ENCODE measurements at places on chromosomes 16 and 17.

DNA sequence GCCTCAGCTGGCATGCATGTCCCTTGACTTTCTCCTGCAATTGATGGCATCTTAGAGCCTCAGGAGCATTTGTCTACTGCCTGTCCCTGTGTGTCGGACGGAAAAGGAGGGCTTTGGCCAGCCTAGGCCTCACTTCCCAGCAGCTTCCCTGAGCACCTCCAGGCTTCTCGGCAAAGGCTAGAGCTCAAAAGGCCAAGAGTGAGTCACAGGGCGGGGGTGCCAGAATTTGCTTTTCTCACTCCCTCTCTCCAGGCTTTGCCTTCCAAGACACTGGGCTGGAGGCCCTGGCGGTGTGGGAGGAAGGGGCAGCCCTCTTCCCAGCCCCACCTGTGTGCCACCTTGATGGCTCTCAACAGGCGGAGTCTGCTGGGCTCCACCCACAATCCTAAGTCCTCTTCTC, 107.3 kb upstream of the MAF start:
- no peak for DNase-seq

DNA sequence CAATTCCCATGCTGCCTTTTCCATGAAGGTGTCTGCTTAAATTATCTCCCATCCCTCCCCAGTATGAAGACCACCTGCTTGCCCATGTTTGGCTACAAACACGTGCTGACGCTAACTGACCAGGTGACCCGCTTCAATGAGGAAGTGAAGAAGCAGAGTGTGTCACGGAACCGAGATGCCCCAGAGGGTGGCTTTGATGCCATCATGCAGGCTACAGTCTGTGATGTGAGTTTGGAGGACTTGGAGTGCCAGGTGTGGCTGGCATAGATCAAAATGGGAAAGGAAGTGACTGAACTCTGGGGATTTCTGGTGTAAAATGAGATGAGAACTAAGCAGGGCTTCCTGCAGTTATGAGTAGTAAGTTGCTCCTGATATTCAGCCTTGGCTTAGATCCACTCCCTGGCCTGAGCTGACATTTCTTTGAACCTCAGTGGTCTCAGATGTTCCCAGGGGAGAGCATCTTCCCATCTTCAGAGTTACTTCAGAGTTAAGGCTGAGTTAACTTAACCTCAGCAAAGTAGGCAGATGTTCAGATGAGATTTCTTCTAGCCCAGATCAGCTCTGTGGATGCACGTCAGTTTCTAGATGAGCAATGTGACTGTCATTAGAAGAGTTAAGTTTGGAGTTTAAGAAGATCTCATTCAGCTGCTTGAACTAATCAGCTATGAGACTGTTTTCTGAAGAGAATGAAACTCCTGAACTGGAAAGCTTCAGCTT, 32.7 kb downstream of the ITGB3 start:
- DNase-seq = no peak

- DNase-seq = peak; percentile 66
These were observed 23.2 kb downstream of the MXRA7 start for GRCh38 chr17:76687298-76688164.

DNA sequence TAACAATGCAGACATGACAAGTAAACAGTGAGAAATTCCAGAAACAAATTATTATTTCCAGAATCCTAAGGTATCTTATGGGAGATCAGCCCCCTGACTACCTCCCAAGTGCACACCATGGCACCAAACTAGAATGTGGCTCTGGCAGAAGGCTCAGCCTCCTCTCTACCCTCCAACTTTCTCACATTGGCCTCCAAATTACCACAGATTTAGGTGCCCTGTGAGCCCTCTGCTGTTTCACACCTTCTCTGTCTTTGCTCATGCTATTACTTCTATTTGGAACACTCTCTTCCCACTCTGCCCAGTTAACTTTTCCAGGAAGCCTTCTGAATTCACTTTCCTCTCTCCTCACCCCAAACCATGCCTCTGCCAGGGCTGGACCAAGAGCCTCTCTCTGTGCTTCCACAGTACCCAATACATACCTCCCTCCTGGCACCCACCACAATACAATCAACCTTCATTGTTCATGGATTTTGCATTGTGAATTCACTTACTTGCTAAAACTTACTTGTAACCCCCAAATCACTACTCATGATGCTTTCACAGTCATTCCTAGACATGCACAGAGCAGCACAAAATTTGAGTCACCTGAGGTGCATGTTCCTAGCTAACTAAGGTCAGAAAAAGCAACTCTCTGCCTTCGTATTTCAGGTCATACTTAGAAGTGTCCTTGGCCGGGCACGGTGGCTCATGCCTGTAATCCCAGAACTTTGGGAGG, 31.4 kb downstream of the SMG6 start:
- no peak for DNase-seq

DNA sequence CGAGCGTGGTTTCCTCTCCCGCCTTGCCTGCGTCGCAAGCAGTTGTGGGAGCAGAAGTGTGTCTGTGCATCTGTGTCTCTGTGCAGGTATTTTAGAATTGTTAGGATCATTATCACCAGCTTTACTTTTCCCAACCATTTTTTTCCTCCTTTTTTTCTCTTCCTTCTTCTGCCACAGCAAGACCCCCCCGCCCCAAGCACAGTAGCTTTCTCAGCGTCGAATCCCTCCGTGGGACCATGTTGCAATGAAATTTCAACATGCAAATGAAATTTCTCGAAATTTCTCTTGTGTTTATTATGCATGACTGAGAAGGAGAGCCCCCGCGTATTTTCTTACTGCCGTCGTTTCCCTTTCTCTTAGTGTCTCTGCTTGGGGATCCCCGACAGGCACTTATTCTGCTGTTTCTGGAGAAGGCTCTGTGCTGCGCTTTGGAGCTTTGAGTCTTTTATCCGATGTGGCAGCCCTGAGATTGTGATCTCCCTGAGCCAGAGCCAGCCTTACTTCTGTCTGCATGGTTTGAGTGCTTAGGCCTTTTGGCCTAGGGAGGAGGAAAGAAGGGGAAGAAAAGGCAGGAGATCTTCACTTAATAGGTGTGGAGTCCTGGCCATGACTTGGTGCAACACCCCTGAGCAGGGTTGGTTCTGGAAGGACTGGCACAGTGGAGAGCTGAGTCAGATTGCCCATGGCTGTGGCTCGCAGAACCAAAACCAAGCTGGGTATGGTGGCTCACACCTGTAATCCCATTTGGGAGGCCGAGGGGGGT, 5.0 kb downstream of the ARMC7 start:
- no peak for DNase-seq

DNA sequence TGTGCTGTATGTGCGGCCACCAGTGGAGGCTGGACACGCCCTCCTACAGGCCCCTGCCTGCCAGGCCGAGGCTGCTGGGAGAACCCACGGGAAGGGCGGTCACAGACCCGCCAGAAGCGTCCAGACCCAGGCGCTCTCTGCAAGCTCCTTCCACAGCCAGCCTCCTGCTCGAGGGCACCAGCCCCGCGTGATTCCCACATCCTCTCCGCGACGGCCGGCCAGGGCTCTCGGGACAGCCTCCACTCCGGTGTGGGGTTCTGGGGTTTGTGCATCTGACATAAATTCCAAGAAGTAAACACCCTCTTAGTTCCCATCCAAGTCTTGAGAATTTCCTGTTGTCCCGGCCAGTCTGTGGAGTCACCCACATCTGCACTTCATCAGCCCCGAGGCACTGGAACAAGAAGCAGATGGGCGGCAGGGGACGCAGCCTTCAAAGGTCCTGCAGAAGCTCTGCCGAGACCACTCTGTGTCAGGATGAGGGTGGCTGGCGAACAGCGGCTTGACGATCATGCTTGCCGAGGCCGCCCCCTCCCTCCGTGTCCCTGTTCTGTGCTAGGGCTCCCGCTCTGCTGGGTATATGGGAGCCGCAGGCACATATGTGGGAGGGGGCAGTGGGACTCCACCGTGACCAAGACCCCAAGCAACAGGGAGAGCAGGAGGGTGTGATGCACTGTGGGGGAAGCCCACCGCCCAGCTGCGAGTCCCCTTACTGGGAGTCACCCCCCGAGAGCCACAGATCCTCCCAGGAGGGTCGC, 2.4 kb upstream of the TMEM204 start:
- peak; percentile 67 for DNase-seq

GRCh38 chr16:57643147-57643874, 14.9 kb downstream of the ADGRG1 start:
- no peak for DNase-seq

- no peak for DNase-seq
These were observed 251.4 kb downstream of the FTO start for GRCh38 chr16:53955221-53955875.

DNA sequence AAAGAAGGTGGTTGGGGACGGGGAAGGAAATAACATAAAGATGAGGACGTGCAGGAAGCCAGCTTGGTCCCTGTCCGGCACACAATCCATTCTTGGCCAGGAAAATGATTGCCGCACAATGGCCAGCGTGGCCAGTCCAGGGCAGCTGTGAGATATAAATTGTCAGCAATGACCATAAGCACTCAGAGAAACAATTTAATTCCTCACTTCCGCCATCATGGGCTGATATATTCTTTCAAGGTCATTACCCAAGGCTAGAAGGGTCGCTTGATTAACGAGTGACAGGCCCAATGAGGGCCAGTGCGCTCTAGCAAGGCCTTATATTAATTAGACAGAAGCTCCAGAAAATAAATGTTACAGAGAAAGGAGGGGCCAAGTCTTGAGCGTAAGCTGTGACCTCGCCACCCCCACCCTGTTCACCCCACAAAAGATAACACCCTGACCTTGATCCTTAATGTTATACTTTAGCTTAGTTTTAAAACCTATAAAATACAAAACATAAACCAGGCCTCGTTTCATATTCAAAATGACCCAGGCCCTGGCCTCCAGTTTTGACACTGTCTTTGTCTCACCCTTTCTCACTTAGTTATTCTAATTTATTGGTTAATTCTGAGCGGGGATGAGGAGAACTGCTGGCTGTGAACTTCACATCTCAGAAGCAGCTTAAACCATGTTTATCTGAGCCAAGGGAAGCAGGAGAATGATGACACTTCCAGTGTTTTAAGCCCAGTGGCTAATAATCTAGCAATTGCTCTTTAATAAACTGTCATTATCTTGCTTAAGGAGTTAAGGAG, 478.3 kb upstream of the ZFHX3 start:
- DNase-seq = no peak
